ENCODE measurements at places on chromosomes 13 and 19.

DNA sequence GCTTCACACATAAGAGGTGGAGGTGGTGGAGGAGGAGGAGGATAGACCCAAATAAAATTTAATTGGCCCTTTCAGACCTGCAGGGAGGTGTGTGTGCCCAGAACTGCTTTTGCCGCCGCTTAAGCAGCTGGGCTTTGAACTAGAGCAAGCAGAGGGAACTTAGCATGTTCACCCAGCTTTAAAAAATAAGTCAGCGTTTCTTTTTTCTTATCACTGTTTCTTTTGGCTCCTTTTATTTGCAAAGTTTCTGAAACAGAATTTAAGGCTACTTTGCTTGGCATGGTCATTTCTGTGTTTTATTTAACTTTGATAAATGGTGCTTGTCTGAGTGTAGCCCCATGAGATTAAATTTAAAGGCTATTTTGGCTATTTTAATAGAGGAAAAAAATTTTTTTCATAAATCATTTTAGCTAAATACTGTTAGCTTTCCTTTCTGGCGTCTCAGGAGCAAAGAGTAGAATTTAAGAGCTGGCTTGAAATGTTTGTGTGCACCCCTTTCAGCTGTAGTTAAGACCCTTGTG lies 43.3 kb upstream of the RNF113B start:
- no peak for DNase-seq

DNA sequence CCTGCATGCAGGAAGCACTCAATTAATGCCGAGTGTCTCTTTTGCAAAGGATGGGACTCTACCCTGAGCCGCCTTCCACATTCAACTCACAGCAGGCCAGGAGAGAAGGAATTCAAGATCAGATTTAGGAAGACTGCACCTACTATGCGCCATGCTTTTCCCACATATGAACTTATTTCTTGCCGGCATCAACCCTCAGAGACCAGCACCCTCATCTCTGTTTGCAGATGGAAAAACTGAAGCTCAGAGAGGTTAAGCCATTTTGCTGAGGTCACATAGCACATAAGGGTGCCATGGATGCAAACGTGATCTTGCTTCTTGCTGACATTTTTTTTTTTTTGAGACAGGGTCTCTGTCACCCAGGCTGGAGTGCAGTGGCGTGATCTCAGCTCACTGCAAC lies 14.2 kb upstream of the SEMA6B start:
- DNase-seq = no peak

- no peak for DNase-seq
Observed at GRCh38 chr19:48772503-48772953, 17.2 kb downstream of the FGF21 start.

GRCh38 chr19:6481541-6482342 lies at the start of gene DENND1C:
Gene DENND1C, minus strand, starts transcription at chr19:6481787. Its CDS starts 92 bp downstream, at chr19:6481695.
- peak; percentile 50 for DNase-seq

GRCh38 chr19:9531933-9532332 lies 6.5 kb downstream of the ZNF426 start:
- DNase-seq = no peak

DNA sequence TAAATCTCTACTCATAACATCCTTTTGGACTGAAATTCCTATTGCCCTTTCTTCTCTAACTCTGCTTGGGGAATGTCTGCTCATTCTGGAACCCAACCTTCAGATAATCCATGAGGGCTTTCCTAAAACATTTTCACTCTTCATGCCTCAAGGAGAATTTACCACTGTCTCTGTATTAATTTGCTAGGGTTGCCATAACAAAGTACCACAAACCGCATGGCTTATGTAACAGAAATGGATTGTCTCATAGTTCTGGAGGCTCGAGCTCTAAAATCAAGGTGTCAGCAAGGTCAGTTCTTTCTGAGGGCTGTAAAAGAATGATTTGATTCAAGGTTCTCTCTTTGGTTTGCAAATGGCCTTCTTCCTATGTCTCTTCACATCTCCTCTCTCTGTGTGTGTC lies 209.7 kb downstream of the LACC1 start:
- DNase-seq = no peak

DNA sequence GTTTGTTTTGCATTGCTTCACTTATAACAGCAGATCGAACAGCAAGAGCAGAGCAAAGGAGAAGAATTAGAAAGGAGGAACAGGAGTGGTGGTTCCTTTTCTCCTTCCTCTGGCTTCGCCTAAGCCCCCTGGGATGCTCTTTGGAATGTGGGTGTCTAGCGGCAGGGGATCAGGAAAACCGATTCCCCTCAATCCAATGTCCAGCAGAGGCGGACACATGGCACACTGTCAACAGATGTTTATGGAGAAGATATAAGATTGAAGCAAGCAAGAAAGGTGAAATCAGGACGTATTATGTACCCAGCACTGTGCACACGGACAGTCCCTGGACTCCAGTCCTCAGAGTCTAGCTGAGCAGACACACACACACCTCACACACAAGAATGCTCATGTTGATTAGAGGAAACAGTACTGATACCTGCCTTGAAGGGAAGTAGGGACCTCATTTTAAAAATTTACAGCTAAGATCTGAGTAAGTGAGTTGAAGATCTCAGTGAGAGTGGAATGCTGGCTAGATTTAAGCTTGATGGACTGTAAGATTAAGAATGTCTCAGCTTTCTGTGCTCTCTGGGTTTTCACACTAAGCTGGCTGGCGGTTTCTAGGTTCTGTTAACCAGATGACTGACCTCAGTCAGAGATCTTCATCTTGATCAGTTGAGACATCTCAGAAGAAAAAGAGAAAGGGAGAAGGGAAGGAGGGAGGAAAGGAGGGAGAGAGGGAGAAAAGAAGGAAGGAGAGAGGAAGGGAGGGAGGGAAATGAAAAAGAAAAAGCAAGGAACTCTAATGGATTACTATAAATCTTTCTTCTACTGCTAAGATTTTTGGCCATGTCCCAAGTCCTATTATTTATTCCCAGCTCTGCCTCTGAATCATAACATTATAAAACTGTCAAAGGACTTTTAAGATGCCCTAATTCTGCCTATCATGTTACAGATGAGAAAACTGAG lies 44.8 kb downstream of the FLT1 start:
- no peak for DNase-seq

GRCh38 chr13:91349992-91350911 lies 2.8 kb downstream of the MIR17HG start:
- no peak for DNase-seq

DNA sequence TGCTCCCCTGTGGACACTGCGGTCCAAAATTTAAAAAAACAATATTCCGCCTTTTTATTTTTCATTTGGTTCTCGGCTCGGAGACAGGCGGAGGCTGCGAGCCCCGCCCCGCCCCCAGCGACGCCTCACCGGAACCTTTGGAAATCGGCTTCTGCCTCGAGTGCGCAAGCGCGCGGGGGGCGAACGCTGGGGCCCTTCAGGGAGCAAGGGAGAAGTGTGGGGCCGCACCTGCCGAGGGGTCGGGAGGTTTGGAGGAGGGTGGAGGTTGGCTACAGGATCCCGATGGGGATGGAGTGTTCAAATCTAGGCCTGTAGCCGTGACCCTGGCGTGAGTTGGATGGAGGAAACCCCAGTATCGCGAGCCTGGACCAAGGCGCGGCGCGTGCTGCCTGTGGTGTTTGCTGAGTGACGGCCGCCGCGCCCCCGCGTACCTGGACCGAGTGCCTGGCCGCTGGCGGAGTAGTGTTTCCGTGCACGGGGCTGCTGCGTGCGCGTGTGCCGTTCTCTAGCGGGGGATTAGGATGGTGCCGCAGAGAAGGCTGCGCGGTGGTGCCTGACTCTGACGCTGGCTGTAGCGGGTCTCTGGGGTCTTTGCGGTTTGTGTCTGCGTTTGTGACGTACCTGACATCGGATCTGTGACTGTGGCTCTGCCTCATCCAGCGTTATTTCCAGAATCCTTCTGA lies 565 bp upstream of the ZFP30 start:
- peak; percentile 65 for DNase-seq

DNA sequence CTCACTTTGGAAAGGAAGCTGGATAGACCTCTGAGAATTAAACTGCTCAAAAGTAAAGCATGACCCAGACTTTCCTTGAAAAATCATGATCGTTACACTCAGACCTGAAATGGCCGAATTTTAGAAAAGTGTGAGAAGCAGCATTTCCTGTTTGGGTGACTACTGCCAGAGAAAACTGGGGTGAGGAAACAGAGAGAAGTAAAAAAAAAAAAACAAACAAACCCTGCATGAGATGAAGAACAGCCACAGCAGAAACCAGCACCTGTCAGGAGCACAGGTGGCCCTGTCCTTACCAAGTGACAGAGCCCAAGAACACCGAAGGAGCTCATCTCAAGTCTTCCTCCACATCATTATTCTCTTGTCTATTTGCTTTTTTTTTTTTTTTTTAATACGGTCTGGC lies 12.0 kb upstream of the ADPRHL1 start:
- no peak for DNase-seq

DNA sequence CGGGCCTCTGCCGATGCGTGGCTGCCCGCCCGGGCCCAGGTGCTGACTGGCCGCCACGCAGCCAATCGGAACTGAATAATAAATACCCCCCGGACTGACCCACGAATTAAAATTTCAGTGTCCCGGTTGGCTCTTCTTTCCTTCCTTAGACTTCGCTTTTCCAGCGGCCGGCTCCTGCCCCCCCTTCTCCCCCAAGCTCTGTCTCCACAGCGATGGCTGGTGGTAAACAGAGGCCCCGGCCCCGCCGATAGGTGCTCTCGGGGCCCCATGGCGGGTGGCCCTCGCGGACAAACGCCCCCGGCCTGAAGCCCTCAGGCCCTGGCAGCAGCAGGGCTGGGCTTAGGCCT lies 2.6 kb downstream of the ZBTB7A start:
- no peak for DNase-seq

DNA sequence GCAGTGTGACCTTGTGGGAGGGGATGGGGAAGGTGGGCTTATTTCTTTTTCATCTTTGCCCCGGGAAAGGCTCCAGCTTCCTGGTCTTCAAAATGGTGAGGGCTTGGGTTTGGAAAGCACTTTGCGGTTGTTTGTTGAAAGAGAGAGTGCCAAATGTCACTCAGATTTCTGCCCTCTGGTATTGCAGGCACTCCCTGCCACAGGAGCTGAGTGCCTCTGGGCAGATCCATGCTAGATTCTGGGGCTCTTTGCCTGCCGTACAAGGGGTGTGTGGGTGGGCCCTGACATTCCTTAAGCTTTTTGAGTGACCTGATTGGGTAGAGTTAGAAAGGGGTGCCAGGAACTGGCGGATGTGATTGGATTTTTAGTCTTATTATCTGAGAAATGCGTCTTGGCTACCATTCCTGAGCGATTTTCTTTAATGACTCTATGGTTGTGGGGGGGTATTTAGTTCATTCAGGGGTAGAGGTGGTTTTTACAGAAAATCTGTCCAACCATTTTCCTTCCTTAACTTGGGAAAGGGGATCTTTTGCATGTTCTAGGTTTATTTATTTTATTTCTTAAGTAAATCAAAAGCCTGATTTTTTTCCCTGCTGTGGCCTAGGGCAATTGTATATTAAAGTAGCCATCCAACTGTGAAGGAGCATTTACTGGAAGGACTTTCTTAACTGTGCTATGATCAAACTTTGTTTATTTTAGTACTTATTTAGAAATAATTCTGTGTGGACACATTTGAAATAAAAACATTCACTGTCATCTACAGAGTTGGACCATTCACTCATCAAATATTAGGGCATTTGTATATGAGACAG lies 3.2 kb downstream of the ARHGAP35 start:
- no peak for DNase-seq

DNA sequence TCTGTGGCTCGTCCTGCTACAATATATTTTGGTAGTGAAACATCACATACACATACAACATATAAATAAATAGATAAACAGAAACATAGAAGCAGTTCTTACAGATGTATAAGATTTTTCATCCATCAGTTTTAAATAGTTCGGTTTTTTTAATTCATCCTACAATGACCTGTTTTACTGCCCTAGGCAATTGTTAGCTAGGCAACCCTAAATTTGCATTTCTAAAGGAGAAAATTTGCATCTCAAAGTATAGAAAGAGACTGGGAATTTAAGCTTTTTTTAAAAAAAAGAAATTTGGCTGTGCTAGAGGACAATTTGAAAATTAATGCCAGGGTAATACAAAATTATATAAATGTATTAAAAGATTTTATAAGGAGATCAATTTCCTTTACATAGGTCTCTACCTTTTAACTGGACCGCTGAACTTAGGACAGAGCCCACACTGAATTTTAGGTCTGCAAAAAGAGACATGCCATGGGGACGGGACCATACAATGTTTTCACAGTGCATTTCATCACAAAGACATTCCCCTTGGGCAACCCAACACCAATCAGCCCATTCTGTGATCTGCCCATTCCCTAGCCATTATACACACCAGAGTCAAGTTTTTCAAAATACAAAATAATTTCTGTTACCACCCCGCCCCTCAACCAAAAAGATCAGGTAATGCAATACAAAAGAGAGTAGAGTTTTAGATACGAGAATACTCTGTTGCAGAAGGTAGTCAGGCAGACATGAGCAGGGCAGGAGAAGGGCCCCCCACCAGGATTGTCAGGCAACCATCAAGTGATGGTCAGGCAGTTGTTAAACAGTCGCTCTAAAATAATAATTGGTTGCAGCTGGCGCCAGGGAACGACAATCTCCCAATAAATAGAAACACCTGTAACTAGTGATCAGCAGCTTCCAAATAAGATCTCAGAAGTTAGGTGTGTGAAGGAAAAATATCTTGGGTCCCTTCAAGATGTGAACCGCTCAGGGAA lies 299.7 kb upstream of the SGCG start:
- no peak for DNase-seq

DNA sequence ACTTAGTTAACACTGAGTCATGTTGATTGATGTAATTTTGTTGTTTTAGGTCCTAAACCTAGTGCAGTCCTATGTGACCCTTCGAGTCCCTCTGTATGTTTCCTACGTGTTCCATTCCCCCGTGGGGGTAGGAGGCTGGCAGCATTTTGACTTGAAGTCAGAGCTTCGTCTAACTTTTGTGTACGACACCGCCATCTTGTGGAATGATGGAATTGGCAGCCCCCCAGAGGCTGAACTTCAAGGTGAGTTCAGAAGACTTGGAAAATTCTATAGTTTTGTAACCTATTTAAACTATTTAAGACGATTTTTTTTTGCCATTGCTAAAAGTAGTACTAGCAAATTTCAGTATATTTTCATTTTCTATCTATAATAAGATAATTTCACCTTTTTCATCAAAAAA lies 117.9 kb downstream of the STOML3 start:
- DNase-seq = no peak

DNA sequence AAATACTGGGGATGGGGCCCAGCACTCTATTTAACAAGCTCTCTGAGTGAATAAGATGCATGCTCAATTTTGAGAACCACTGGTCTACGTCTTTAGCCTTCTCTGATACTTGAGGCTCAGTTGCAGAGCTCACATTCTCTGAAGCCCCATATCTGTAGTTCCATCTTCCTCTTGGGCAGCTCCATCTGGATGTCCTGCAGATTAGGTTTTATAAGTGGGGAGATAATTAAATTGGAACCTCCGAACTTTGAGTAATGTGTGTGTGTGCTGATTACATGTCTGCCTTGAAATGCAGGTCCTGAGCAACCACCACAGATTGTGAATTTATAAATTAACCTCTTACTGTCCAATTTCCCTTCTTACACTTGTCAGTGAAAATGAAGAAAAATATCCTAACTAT lies 7.2 kb upstream of the RASL11A start:
- DNase-seq = no peak

Measured in stimulated activated CD8-positive, alpha-beta memory T cell treated with anti-CD3 and anti-CD28 coated beads, Interleukin-4, amount 100 ng/mL, for 4 hours (primary cell).